ENCODE measurements at places on chromosomes 3 and 15.

- DNase-seq: no peak
These were observed 21.9 kb downstream of the ZIC4 start for GRCh38 chr3:147384210-147385058.

DNA sequence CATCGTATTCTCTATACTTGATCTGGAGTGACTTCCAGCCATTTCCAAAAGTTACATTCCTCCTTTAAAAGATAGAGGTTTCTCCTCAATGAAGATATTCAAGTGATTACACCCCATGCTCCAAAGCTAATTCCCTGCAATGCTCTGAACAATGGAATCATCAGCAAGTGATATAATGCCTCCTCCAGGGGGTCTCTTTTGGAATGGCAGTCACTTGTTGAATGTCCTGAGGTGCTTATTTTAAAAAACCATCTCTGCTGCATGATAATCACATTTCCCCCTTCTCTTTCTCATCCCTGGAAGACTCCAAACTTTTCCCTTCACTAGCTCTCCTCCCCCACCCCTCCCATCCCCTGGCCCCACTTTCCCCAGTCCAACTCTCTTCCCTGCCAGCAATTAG lies 2.6 kb downstream of the LHFPL4 start:
- DNase-seq: no peak

- no peak for DNase-seq
These were observed 18.5 kb downstream of the MGA start for GRCh38 chr15:41678742-41679141.

GRCh38 chr3:26237036-26237682 lies 385.4 kb upstream of the LRRC3B start:
- no peak for DNase-seq

DNA sequence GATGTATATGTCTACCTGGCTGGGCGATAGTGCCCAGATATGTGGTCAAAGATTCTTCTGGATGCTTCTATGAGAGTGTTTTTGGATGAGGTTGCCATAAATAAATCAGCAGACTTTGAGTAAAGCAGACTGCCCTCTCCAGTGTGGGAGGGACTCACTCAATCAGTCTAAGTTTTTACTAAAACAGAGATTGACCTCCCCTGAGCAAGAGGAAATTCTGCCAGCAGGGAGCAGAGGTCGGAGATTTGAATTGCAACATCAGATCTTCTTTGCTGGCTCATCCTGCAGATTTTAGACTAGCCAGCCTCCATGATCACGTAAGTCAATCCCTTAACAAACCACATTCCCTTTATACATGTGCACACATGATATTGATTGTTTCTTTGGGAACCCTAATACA lies 300.9 kb downstream of the MCTP2 start:
- DNase-seq: no peak

GRCh38 chr3:150610785-150611184 lies 7.7 kb downstream of the SELENOT start:
- DNase-seq: no peak

GRCh38 chr3:195003006-195003892 lies 267.7 kb downstream of the XXYLT1 start:
- DNase-seq: no peak

DNA sequence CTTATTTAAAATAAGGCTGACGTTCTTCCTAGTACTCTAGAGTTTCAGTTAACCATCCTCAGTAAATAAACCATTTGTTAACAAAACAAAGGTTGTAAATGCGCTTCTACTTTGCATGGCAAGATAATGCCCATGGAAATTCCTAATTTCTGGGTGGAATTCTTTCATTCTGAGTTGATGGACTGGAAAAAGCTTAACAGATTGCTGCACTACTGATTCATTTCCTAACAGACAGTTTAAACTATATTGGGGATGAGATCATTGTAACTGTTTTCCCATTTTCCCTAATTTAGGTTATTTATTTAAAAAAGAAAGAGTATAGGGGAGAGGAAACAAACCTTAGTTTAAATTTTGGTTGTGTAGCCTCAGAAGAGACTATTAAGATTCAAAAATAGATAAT lies 342.2 kb downstream of the NLGN1 start:
- DNase-seq: no peak

- DNase-seq: peak; percentile 48
These were observed 44.8 kb upstream of the RNU6-1 start for GRCh38 chr15:67884514-67885174.

DNA sequence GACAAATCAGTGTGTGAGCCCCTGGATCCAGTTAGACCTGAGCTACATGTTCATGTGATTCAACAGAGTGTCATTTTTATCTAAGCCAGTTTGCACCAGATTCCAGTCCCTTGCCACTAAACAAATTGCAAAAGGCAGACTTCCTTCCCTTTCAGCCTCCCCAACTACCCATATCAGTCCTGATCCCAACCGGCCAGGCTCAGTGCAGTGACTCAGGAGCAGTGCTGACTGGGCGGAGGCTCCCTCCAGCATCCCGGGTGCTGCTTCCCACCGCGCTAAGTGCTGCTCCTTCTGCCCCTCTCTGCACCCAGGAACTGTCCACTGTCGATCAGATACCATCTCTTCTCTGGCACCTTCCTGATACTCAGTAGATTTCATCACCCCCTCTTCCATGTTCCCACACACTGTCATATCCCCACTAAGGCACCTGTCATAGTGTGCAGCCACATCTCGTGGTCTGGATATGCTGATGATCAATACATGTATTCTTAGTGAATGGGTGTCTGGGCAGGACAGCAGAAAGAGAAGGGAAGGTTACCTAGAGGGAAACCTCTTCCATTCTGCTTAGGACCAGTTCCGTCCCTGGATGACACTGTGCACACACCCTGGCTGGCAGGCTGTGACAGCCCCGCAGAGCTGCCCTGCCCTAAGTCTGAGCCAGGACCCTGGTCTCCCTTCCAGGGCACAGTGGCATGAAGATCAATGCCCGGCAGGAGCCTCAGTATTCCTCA lies 108.8 kb upstream of the RAD18 start:
- DNase-seq: no peak

DNA sequence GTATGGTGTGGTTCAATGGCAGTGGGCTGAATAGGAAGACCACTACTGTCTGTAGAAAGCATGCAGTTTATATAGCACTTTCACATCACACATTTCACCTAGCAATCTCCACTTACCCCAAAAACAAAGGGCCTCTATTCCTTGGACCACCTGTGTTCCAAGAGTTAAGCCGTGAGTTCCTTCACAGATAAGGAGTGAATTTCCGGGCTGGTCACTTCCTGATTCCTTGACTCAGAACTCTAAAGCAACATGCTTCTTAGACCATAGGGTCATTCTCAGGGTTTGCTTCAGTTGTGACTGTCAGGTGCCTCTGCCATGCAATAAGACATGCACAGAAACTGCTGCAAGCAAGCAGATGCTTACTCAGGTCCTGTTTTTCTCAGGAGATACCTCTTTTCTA lies 588.5 kb upstream of the TGFBR2 start:
- DNase-seq: no peak

- DNase-seq: no peak
These were observed 36.3 kb downstream of the UBE2E2 start for GRCh38 chr3:23239211-23240068.

- no peak for DNase-seq
These were observed 51.6 kb downstream of the ACAD9 start for GRCh38 chr3:128931046-128931445.

GRCh38 chr3:16377196-16377595 lies 112.2 kb downstream of the OXNAD1 start:
- DNase-seq: peak; percentile 66

- no peak for DNase-seq
These were observed 20.3 kb downstream of the C3orf33 start for GRCh38 chr3:155785662-155786295.

- DNase-seq: peak; percentile 25
These were observed 23.5 kb upstream of the SQOR start for GRCh38 chr15:45611305-45611704.

- DNase-seq: no peak
These were observed 6.6 kb upstream of the CCNL1 start for GRCh38 chr3:157166561-157166960.

- DNase-seq: no peak
These were observed 252.4 kb upstream of the UBE2E1 start for GRCh38 chr3:23553353-23553752.

GRCh38 chr3:66554178-66554577 lies 53.4 kb upstream of the LRIG1 start:
- DNase-seq: no peak

- peak; percentile 61 for DNase-seq
These were observed 77.2 kb downstream of the TBC1D2B start for GRCh38 chr15:78000091-78000926.

- no peak for DNase-seq
These were observed 3.7 kb downstream of the PBRM1 start for GRCh38 chr3:52682016-52682415.

GRCh38 chr3:149247929-149248691 lies 26.5 kb upstream of the CP start:
- DNase-seq: no peak

DNA sequence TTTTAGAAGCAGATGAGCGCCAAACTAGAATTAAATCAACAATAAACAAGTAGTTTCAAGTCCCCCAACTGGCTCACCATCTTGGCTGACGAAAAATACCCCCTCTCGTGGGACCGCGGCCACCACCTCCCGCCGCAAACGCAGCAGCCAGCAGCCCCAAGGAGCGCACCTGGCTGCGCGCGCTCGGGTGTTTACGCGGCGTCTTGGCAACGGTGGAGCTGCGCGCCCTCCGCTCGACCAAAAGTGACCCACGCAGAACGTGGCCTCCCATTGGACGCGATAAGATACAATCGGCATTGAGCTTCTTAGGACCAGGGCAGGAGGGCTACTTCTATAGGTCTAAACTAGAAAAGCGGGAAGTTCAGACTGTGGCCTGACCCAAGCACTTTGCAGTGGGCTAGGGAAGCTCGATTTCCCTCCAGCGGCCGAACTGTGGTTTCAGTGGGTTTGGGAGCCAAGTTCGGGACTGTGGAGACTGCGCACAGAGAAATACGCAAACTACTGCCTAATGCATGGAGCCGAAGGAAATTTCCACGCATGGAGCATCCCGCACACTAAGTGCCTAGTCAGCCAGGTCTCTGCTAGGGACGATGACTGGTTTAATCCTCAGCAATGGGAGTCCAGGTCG lies at the start of gene MNS1:
TSS of gene MNS1 (minus strand) at position 245 of the 628 bp plus-strand sequence. CDS start at position 80, 165 bp downstream.
- peak; percentile 31 for DNase-seq

DNA sequence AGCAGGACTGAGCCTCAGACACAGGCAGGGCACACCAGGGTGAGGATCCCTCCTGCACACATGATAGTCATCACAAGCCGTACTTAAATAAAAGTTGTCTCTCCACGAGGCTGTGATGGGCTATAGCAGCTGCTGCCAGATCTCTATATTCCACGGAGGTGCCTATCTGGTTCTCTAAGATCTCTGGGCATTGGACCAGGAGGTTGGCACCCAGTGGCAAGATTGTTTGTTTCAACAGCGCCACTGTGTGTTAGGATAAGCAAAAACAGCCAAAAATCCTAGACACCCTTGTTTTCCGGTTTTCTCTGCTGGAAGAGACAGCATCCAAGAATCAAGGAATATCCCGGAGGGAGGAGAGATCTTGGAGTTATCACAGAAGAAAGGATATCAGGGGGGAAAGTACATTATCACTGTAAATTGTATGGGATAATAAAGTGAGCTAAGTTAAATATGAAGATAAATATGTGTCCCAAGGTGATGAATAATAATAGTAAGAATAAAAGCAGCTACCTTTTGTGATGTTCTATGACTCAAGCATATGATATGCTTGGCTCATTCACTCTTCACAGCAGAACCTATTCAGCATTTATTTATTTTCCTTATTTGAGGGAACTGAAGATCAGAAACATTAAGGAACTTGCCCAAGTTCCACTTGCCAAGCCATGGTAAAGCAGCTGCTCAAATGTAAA lies 90.6 kb upstream of the AKAP13 start:
- DNase-seq: peak; percentile 28

- no peak for DNase-seq
These were observed 33.6 kb downstream of the KCNMB2 start for GRCh38 chr3:178569826-178570225.

GRCh38 chr15:100310041-100310405 lies 31.8 kb downstream of the ADAMTS17 start:
- DNase-seq: no peak

- DNase-seq: no peak
These were observed 88.0 kb upstream of the IQSEC1 start for GRCh38 chr3:13161021-13161759.

- DNase-seq: no peak
These were observed 319.1 kb upstream of the TLE3 start for GRCh38 chr15:70416829-70417228.

GRCh38 chr3:99863588-99863987 lies 45.9 kb downstream of the CMSS1 start:
- DNase-seq: no peak

- no peak for DNase-seq
These were observed 109.1 kb downstream of the PPP2R3A start for GRCh38 chr3:136074546-136075170.

GRCh38 chr3:160486459-160486869 lies 36.9 kb upstream of the TRIM59 start:
- DNase-seq: no peak

- DNase-seq: no peak
These were observed 15.7 kb downstream of the CIDEC start for GRCh38 chr3:9864200-9864927.

DNA sequence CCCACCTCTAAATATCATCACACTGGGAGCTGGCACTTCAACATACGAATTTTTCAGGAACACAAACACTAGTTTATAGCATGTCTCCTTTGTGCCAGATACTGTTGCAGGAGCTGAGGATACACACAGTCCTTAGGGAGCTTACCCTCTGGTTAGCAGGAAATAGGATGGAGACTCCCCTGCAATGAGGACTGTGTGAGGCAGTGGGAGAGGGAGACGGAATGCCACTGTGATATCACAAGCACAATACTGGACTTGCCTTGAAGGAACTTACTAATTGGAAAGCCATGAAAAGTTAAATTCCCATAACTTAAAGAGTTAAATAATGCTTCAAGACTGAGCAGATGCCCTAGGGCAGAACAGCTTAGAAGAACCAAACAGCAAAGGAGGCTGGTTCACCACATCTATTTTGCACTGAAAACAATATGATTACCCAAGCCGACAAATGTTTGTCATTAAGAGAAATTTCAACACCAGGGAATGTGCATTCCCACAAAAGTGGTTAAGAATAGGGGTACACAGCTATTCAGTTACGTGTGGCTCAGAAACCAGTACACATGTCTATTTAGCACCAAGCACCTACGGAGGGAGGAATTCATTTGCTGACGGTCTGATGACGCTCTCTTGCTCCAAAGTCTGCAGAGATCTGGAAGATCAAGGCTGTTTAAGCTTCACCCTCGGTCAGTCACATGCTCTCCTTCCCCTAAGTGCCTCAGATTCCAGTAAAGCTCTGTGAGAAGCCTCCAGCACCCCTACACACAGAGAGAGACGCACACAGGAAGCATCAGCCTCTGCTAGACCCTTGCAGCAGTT lies 5.2 kb downstream of the TBC1D2B start:
- no peak for DNase-seq

- no peak for DNase-seq
These were observed 19.6 kb upstream of the C15orf61 start for GRCh38 chr15:67501177-67501835.

All from CD8-positive, alpha-beta T cell (primary cell).